T-helper 2 cell treated with Interferon-gamma antibody and Interleukin-4, amounts not matched to agents 5 μg/mL and 100 μg/mL, for 36 hours (primary cell): ENCODE measurements at places on chromosomes 6 and 20.

DNA sequence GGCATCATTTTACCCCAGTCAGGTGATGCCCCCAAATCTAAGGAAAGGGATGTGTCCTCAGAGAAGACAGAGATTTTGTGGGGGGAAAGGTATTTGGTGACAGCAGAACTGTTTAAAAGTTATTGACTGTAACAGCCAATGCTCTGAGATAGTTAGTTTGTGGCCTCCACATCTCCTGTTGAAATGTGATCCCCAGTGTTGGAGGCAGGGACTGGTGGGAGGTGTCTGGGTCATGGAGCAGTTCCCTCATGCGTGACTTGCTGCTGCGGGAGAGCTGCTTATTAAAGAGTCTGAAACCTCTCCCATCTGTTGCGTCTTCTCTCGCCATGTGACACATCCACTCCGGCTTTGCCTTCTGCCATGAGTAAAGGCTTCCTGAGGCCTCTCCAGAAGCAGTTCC is 282.8 kb upstream of the FOXQ1 start:
- no peak for DNase-seq

DNA sequence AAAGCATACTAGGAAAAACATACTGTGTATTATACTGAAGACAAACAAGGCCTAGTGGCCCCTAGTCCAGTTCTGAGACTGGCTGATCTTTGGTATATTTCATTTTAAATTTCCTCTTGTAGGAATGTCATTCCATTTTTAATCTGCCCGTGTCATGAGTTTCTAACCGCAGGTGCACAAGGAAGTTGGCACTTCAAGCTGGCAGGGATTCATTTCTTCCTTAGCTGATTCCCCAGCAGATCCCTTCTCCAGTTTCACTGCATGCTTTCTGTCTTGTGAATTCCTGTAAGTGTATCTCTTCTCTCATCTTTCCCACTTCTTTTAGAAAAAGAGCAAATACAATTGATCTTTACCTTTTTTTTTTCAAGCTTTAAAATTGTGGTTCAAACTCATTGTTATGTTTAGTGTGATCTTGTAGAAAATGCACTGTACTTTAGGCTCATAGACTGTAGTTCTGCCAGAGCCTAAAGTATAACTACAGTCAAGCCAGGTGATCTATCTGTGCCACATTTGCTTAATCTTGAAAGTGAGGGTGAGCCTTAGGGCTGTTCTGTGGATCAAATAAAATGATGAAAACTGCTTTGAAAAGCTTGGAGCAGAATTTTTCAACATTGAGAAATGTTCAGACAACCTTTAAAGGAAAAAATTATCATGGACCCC is 37.0 kb downstream of the RNF217 start:
- DNase-seq = no peak

- DNase-seq = no peak
Observed at GRCh38 chr6:16800341-16800740, 39.1 kb upstream of the ATXN1 start.

DNA sequence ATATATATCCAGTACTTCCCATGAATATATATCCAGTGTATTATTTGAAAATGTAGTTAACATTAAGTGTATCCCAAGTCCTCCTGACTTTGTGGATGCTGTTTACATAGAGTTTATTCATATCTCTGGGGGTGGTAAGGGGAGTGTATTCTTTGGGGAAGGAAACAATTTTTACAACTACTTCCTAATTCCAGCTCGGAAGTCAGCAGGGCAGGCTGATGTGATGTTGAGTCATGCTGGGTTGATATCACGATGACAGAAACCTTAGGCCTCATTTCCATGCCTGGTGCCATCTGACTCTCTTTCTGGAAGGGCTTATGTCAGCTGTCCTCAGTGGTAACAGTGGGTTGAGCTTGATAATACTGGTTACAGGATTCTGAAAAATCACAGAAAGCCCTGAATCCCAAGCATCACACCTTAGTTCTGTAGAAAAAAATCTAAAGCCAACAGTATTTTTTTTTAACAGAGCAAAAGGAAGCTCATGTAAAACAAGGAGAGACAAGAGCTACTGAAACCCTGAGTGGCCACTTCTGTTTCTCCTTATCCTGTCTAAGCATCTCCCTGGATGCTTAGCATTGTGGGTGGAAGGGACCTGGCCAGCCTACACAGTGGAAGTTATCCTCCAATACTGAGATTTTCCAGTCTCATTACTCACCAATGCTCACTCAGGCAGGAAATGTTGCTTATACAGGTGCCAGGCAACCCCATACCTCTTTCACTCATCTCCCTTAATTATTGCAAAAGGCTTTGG is 75.2 kb upstream of the IYD start:
- no peak for DNase-seq

- no peak for DNase-seq
Observed at GRCh38 chr20:54984104-54984448, 508.7 kb downstream of the DOK5 start.

DNA sequence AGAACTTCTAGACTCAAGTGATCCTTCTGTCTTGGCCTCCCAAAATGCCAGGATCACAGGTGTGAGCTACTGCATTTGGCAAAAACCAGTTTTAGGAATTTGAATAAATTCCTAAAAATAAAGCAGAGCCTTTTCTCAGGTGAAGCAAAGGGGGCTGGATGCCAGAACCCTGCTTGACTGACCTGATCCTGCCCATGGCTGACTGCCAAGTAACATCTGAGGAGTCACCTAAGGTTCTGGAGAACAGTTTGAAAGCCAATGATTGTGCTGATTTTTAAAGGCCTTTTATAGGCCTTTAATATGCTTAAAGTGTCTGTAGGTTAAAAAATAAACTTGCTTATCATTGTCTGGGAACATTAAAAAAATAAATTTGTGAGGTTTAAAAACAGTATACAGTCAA is 14.1 kb upstream of the ZSCAN12 start:
- DNase-seq = no peak

DNA sequence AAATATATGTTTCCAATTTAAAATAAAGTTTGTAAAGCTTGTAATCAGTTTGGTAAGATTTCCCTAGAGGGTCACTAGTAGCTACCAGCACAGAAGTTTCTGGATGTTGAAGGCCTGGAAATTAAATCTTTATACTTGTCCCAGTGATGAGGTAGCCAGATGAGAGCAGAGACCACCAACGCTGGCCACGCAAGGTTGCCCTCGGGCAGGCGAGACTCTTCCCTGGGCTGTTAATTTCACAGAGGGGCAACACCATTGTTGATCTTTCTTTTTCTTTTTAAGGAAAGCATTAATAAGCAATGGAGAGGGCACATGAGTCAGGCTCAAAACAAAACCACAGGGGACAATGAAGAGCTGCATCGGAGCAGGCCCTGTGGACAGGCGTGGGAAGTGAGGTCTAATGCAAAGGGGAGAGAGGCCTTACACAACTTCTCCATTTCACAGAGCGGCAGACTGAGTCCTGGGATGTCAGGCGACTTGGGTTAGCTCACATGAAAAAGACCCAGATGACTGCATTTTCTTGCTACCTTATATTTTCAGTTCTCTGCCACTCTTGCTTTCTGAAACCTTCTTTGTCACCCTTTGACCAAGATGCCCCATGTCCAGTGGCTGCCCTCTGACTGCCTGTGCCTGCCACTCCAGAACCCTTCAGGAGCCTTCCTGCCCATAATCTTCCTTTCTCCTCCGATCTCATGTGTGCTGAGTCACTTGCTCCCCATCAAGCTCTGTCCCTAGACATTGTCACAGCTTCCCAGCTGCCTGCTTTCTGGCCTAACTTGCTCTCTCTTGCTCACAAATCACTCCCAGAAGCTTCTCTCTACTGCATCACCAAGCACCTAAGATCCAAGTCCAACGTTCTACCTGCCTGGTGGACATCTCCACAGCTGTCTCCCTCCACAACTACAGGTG is 107.7 kb upstream of the CDYL start:
- no peak for DNase-seq

DNA sequence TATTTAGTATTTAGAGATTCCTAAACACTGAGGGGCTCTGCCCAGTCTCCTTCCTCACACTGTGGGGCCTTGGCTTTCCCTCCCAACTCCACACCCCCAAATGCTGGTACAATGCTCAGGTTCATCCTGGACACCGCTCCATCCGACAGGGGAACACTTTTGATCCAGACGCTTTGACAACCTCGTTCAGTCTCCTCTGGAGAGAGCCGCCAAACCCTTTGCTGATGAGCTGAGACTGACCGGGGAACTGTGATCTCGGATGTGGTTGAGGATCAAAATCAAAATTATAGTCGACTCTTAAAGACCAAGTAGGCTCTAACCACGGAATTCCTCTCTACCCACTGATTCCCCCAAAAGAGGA is 38.8 kb upstream of the HLA-E start:
- no peak for DNase-seq

DNA sequence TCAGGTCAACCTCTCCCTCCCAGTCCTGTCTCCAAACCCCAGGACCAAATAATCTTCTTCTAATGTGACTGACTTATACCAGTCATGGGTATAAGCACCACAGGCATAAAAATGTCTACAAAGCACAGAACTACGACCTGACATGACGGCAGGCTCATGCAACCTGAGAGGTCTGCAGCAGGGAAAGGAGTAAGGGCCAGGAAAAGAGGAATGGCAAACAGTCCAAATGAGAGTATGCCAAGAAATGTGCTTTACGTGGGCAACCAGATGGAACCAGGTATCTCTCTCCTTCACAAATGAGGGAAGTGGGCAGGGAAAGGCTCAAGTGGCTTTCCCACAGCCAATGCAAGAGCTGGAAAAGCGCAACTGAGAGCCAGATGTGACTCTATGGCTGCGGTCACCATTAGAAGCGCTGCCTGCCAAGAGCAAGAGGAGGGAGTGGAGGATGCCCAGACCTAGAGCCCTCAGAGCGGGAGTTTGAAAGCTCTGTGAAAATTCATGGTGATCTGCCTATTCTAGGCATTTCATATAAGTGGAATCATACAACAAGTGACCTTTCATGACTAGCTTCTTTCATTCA is 6.0 kb downstream of the APMAP start:
- DNase-seq = no peak

DNA sequence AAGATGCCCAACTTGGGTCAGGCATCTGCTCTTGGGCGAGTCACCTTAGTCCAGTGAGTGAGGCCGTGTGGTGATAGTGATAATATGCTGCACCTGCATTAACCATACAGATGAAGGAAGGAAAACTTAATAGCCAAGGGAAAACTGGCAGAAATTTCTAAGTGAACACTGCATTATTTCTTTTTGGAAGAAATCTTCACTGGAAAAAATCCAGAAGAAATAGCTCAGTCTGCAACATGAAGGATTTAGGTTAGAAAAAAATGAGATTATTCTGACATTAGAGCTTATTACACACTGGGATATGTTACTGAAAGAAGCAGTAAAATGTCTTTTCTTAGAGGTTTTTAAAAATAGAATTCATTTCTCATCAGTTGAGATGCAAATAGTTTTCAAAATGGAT is 947.3 kb downstream of the KIF16B start:
- DNase-seq = no peak

DNA sequence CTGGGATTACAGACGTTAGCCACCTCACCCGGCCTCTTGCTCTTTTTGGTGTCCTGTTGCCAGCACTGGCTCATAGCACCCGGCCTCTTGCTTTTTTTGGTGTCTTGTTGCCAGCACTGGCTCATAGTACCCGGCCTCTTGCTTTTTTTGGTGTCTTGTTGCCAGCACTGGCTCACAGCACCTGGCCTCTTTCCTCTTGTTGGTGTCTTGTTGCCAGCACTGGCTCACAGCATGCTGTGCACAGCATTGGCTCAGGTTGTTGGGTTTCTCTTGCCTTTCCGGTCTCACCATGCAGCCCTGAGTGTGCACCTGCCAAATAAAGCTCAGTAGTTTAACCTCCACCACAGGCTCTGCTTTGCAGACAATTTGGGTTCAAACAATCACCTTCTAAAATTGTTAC is 208.2 kb downstream of the THBS2 start:
- no peak for DNase-seq

DNA sequence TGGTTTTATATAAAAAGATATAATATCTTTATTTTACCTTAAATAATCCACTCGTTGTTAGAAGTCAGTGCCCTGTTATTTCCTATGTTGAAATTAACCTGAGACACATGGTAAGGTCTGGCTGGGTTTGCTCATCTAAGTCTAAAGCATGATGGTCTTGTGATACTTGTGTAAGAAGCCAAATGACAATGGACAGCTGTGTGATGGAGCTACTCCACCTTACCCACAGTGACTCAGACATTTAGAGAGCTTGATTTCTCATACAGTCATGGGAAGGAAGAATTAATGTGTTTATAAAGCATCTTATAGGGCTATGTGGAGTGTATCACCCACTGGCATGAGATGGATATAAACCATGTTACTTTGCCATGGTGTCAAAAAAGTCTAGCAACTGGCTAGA is 11.7 kb downstream of the CTCFL start:
- no peak for DNase-seq

DNA sequence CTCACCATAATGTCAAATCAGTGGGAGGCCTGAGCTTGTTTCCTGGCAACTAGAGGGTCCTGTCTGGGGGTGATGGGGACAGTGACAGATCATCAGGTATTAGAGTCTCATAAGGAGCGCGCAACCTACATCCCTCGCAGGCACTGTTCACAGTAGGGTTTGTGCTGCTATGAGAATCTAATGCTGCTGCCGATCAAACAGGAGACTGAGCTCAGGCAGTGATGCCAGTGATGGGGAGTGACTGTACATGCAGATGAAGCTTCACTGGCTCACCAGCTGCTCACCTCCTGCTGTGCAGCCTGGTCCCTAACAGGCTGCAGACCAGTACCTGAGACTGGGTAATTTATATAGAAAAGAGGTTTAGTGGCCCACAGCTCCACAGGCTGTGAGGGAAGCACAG is 147.3 kb downstream of the TTLL2 start:
- DNase-seq = no peak

DNA sequence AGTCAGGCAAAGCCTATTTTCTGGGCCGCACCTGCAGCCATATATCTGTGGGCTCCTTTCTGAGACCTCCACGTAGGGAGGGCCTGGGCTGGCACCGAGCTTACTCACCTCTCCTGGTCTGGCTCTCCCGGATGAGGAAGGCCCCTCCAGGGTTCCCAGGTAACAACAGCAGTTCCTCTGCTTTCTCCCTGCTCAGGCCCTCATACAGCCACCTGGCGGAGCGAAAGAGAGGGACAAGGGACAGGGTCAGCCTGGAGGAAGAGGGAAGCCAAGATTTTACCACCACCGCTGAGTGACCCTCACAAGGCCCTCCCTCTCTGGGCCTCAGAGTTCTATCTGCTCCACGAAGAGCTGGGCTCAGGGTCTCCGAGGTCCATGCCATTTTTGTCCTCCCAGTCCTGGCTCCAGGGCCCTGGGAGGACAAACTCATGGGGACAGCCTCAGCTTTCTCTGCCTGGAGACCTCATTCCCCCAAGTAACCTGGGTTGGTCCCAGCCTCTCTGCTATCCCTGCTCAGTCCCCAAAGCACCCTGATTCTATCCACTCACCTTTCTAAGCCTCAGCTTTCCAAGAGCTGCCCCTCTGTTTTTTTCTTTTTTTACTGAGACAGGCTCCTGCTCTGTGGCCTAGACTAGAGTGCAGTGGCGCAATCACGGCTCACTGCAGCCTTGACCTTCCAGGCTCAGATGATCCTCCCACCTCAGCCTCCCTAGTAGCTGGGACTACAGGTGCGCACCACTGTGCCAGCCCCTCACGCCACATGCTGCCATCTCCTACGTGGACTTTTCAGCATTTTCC is 13.3 kb downstream of the SLA2 start:
- no peak for DNase-seq
